Caco-2 (cell line): ENCODE measurements at places on chromosomes 1 and 21.

DNA sequence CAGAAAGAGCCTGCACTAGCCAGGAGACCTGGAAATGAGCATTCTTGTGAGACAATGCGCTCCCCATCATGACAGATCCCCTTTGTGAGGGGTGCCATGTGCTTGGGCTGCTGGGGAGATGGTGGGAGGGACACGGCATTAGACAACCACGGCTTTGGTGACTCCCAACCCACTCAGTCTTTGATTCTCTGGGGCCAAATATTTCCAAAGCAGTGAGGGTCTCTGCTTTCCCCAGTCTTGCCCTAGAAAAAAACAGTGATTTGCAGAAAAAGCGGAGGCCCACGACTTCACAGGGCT, 10.2 kb downstream of the SLC45A3 start:
- no peak overlapping the region for H3K27ac ChIP-seq
- H3K27me3 ChIP-seq: no peaks in the 10 kb centered on the region
- peaks cover 51% of the 10 kb centered on the region for H3K4me1 ChIP-seq
- H3K4me3 ChIP-seq: no peak overlapping the region
- no peaks in the 10 kb centered on the region for H3K36me3 ChIP-seq

GRCh38 chr1:57474137-57474750, 50.4 kb upstream of the DAB1 start:
- no peaks in the 10 kb centered on the region for H3K4me1 ChIP-seq
- no peaks in the 10 kb centered on the region for H3K36me3 ChIP-seq
- H3K4me3 ChIP-seq: no peak overlapping the region
- no peak for DNase-seq
- H3K27me3 ChIP-seq: no peaks in the 10 kb centered on the region

DNA sequence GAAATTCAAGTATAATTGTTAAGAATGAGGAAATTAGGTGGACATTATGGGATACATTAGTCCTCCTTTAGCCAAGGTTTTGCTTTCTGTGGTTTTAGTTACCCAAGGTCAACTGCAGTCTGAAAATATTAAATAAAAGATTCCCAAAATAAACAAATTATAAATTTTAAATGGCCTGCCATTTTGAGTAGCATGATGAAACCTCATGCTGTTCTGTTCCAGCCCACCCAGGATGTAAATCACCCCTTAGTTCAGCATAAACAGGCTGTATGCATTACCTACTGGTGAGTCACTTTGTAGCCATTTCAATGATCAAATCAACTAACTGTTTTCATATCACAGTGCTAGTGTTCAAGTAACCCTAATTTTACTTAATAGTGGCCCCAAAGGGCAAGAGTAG, 132.5 kb upstream of the LYPLAL1 start:
- H3K36me3 ChIP-seq: no peaks in the 10 kb centered on the region
- H3K4me1 ChIP-seq: peaks cover 12% of the 10 kb centered on the region; the same call in 1 of the 2 replicates
- no peak for DNase-seq
- H3K27me3 ChIP-seq: no peaks in the 10 kb centered on the region
- no peak overlapping the region for H3K27ac ChIP-seq
- no peak overlapping the region for H3K4me3 ChIP-seq

DNA sequence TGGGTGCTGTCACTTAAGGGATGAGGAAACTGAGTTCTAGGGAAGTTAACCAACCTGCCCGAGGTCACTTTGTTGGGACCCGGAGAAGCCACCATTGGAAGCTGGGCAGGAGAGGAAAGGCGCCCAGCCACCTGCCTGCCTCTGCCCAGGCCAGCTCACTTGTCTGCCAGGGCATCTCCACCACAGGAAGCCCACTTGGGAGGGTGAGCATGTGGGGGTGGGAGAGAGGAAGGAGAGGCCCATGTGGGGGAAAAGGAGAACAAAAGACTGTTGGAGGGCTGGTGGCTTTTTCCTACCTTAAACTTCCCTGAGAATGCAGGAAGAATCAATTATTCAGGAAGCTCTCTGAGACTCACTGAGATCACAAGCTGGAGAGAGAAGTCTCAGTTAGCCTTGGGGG, 43.8 kb upstream of the SELENON start:
- H3K27me3 ChIP-seq: no peaks in the 10 kb centered on the region
- no peaks in the 10 kb centered on the region for H3K4me1 ChIP-seq
- no peak overlapping the region for H3K4me3 ChIP-seq
- DNase-seq: no peak
- no peak overlapping the region for H3K27ac ChIP-seq

GRCh38 chr21:41783476-41784180, 16.8 kb upstream of the RIPK4 start:
- peak overlapping the region; percentile 86 for H3K27ac ChIP-seq
- no peaks in the 10 kb centered on the region for H3K36me3 ChIP-seq
- DNase-seq: peak; percentile 90

DNA sequence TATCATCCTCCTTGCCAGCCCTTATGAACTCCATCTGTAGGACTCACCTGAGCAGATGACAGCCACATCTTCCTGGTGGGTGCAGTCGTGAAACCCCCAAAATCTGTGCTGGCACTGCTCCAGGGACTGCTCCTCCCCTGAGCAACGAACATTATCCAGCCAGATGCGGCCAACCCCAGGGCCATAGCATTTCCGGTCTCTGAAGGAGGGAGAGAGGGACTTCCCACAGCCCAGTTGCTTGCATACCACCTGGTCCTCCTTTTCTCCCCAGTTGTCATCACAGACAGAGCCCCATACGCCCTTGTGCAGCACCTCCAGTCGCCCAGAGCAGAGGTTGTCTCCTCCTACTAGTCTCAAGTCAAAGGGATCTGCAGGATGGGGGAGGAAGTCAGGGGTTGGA, 8.5 kb downstream of the CD5L start:
- no peaks in the 10 kb centered on the region for H3K27me3 ChIP-seq
- no peak for DNase-seq
- no peak overlapping the region for H3K27ac ChIP-seq
- H3K36me3 ChIP-seq: no peaks in the 10 kb centered on the region
- peaks cover 10% of the 10 kb centered on the region; the same call in 1 of the 2 replicates for H3K4me1 ChIP-seq
- H3K4me3 ChIP-seq: no peak overlapping the region

DNA sequence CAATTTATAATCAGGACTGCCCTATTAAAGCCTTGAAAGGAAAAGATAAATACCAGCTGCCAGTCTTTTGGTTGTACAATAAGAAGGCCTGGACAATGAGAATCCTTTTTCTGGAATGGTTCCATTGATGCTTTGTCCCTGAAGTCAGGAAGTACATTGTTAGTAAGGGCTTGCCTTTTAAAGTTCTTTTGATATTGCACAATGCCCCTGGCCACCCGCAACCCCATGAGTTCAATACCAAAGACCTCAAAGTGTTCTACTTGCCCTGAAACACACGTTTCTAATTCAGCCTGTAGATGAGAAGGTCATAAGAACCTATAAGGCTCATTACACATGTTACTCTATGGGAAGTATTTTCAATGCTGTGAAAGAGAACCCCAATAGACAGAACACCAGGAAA, 112.1 kb downstream of the OLFM3 start:
- no peak overlapping the region for H3K4me3 ChIP-seq
- no peak for DNase-seq
- H3K27me3 ChIP-seq: no peaks in the 10 kb centered on the region
- H3K4me1 ChIP-seq: no peaks in the 10 kb centered on the region
- no peak overlapping the region for H3K27ac ChIP-seq

DNA sequence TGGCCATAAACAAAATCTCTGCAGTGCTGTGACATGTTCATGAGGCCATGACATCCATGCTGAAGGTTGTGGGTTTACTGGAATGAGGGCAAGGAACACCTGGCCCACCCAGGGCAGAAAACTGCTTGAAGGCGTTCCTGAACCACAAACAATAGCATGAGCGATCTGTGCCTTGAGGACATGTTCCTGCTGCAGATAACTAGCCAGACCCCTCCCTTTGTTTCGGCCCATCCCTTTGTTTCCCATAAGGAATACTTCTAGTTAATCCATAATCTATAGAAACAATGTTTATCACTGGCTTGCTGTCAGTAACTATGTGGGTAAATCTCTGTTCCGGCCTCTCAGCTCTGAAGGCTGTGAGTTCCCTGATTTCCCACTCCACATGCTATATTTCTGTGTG, 28.9 kb upstream of the ABCD3 start:
- H3K27ac ChIP-seq: no peak overlapping the region
- H3K4me1 ChIP-seq: peaks cover 39% of the 10 kb centered on the region
- no peak overlapping the region for H3K4me3 ChIP-seq
- no peak for DNase-seq
- H3K36me3 ChIP-seq: no peaks in the 10 kb centered on the region

DNA sequence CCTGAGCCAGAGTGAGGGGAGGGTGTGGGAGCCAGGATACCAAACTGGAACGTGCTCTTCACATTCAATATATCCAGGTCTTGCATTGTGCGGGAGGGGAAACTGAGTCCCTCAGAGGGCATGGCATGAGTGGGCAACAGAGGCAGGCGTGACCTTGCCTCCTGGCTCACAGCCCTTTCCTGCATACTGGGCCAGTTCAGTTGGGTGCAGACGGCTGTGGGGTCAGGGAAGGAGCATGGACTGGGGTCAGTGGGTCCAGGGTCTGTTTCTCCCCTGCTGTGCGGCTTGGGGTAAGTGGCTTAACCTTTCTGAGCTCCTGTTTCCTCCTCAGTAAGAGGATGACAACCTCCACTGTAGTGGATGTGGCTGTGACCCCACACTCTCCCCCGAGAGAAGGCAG, 16.6 kb downstream of the SERINC2 start:
- H3K36me3 ChIP-seq: no peaks in the 10 kb centered on the region
- no peaks in the 10 kb centered on the region for H3K27me3 ChIP-seq
- no peaks in the 10 kb centered on the region for H3K4me1 ChIP-seq

GRCh38 chr1:30001011-30001731, 722.2 kb downstream of the MATN1 start:
- H3K36me3 ChIP-seq: no peaks in the 10 kb centered on the region
- no peaks in the 10 kb centered on the region for H3K27me3 ChIP-seq
- H3K4me3 ChIP-seq: no peak overlapping the region

- H3K36me3 ChIP-seq: no peaks in the 10 kb centered on the region
- DNase-seq: no peak
- H3K27ac ChIP-seq: no peak overlapping the region
Measured at GRCh38 chr1:35126546-35126945, 47.4 kb downstream of the ZMYM1 start.

GRCh38 chr1:246667773-246668172, 56.4 kb upstream of the SCCPDH start:
- no peaks in the 10 kb centered on the region; the same call in 1 of the 2 replicates for H3K36me3 ChIP-seq
- H3K27ac ChIP-seq: no peak overlapping the region
- H3K4me3 ChIP-seq: no peak overlapping the region
- no peaks in the 10 kb centered on the region for H3K27me3 ChIP-seq

DNA sequence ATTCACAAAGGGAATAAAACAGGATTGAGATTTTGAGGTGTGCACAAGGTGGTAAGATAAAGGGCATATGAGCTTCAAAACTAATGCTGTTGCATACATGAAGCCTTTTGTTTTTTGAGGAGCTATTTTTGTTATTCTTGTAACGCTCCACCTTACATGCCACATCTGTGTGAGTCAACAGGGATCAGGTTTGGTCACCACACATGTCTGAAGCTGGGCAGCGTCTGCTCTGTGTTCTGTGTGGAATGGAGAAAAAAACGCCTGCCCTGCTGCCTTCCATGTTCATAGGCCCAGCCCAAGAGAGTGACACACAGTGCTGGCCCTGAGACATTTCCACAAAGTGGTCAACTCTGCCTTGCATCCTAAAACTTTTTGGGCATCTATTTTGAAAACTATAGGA, 67.7 kb downstream of the MPZL1 start:
- no peak overlapping the region for H3K27ac ChIP-seq
- H3K27me3 ChIP-seq: no peaks in the 10 kb centered on the region
- peaks cover 7% of the 10 kb centered on the region for H3K36me3 ChIP-seq
- no peak overlapping the region for H3K4me3 ChIP-seq
- no peaks in the 10 kb centered on the region for H3K4me1 ChIP-seq
- no peak for DNase-seq

DNA sequence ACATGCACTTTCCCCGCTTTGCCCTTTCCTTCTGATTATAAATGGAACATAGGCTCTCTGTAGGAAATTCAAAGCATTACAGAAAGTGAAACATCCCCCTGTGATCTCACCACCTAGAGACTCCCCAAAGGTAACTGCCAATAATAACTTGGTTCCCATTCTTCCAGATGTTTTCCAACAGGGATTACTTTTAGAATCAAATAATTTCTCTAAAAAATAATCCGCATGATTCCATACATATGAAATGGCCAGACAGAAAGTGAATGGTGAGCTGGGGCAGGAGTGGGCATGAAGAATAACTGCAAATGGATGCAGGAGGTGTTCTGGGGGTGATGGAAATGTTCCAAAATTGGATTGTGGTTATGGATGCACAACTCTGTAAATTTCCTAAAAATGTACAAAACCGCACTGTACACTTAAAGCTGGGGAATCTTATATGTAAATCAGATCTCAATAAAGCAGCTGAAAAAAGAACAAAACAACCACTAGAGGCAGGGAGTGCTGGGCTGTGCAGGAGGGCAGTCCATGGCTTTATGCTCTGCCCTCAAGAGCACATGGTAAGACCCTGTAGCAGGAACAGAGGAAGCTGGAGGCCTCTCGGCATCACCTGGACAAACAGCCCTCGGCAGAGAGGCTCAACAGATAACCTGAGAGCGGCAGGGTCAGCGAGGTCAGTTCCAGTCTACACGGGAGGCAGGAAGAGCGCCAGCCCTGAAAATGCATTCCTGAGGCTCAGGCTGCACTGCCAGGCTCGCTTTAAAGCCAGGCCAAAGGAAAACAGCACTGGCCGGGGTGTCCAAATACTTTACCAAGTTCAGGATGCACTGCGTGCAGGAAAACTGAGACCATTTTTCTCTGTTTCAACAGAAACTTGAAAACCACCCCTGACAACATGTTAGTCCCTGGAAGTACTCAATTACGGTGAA, 39.7 kb downstream of the CAPZB start:
- DNase-seq: peak; percentile 92
- peaks cover 19% of the 10 kb centered on the region for H3K4me1 ChIP-seq
- H3K4me3 ChIP-seq: no peak overlapping the region
- no peaks in the 10 kb centered on the region for H3K36me3 ChIP-seq
- no peaks in the 10 kb centered on the region for H3K27me3 ChIP-seq
- peak overlapping the region; percentile 70 for H3K27ac ChIP-seq

DNA sequence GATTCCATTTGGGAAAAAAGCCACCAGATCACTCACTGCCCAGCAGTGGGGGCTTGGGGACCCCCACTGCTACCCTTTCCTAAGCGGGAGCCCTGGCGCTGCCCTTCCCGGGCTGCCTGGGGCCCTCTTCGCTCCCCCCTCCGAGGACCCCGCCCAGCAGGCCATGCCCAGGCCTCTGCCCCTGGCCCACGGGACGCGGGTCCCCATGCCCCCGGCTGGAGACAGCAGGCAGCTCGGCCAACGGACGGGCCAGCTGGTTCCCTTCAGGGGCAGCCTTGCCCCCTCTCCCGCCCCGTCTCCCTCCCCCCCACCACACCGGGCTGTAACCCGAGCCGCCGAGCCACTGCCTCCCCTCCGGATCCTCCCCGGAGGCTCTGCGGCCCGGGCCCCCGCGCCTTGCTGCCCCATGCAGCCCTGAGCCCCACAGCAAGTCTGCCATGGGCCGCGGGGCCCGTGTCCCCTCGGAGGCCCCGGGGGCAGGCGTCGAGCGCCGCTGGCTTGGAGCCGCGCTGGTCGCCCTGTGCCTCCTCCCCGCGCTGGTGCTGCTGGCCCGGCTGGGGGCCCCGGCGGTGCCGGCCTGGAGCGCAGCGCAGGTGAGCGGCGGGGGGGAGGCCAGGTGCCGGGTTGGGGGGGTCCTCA, at the start of gene MMP23B:
Gene MMP23B, plus strand, starts transcription at position 392 of the 639 bp plus-strand sequence. Its CDS starts 46 bp downstream, at position 438.
- H3K27ac ChIP-seq: no peak within 1 kb of the TSS
- H3K36me3 ChIP-seq: no peaks in the 10 kb centered on the region
- no peak for DNase-seq
- H3K4me3 ChIP-seq: no peak within 1 kb of the TSS
- H3K4me1 ChIP-seq: no peaks in the 10 kb centered on the region
- H3K27me3 ChIP-seq: no peaks in the 10 kb centered on the region

- no peaks in the 10 kb centered on the region; the same call in 1 of the 2 replicates for H3K4me1 ChIP-seq
- DNase-seq: peak; percentile 38
- H3K27ac ChIP-seq: peak overlapping the region; percentile 100
- H3K27me3 ChIP-seq: no peaks in the 10 kb centered on the region
Measured at GRCh38 chr1:40257313-40257687, 736 bp upstream of the ZMPSTE24 start.
